ENCODE measurements at places on chromosomes 2 and 18. TPM values are rescaled to one million over a fixed set of nuclear protein-coding genes. Genes with fewer than 3 reads are reported as not detected.

The POTEJ gene
- not detected for total RNA-seq

The SPDYA gene
- not detected for total RNA-seq

The HOXD13 gene
- not detected for total RNA-seq

The OSR1 gene
- total RNA-seq = 0.81 TPM

The SERPINB2 gene
- not detected for total RNA-seq

The ALPI gene
- total RNA-seq = not detected

The CELF4 gene
- total RNA-seq = not detected

The C1QL2 gene
- not detected for total RNA-seq

The LAMA3 gene
- 45.0 TPM for total RNA-seq

The LHCGR gene
- not detected for total RNA-seq

The FNDC4 gene
- 35.9 TPM for total RNA-seq

The UPP2 gene
- total RNA-seq = not detected

The LIPG gene
- 54.6 TPM for total RNA-seq

The CHST10 gene
- total RNA-seq = 13.1 TPM

The RND3 gene
- 72.6 TPM for total RNA-seq

The BCL2 gene
- 2.3 TPM for total RNA-seq

The SLC23A3 gene
- total RNA-seq = under 0.01 TPM

The LCT gene
- not detected for total RNA-seq

The CDK5R2 gene
- total RNA-seq = not detected

The PPP1R1C gene
- total RNA-seq = 1.3 TPM

The TMEM247 gene
- not detected for total RNA-seq

The RPRM gene
- total RNA-seq = not detected

The IKZF2 gene
- total RNA-seq = 4.2 TPM

The CYP26B1 gene
- 0.51 TPM for total RNA-seq

The CAB39 gene
- 35.9 TPM for total RNA-seq

The TMEM17 gene
- 2.8 TPM for total RNA-seq

The QPCT gene
- total RNA-seq = 23.2 TPM

The NTSR2 gene
- total RNA-seq = not detected

The GPR39 gene
- total RNA-seq = 4.7 TPM

The SERPINB13 gene
- total RNA-seq = not detected

The SAG gene
- not detected for total RNA-seq

The ATP6V1B1 gene
- total RNA-seq = 0.51 TPM

The LRATD1 gene
- 2.8 TPM for total RNA-seq

The NLRC4 gene
- total RNA-seq = not detected

The PAPOLG gene
- total RNA-seq = 6.2 TPM

The MALL gene
- total RNA-seq = 58.3 TPM

The UGT1A5 gene
- not detected for total RNA-seq

All from mesangial cell (primary cell).